BJ (cell line): ENCODE measurements at places on chromosomes 4 and X. TPM values are rescaled to one million over a fixed set of nuclear protein-coding genes. Genes with fewer than 3 reads are reported as not detected.
A peak's percentile ranks its signal among the peaks of the same experiment; 100 is the strongest.

MORF4L2 gene
- polyA plus RNA-seq: 479 and 701 TPM in 2 replicates

NDST4 gene
- polyA plus RNA-seq: not detected in 2 replicates

PPBP gene
- polyA plus RNA-seq: not detected in 2 replicates

NSUN7 gene
- polyA plus RNA-seq: 0.16 and 0.18 TPM in 2 replicates

PNMA6A gene
- polyA plus RNA-seq: 0.88 and 1.3 TPM in 2 replicates

ARX gene
- not detected in 2 replicates for polyA plus RNA-seq

EGF gene
- polyA plus RNA-seq: 2.1 and 3.2 TPM in 2 replicates

MRPL1 gene
- polyA plus RNA-seq: 8.3 and 22.5 TPM in 2 replicates

FAM149A gene
- polyA plus RNA-seq: 0.32 TPM in 1 of 2 replicates, not detected in the other

HAND2 gene
- polyA plus RNA-seq: 3.6 and 4.9 TPM in 2 replicates

CPLX1 gene
- polyA plus RNA-seq: 0.15 TPM in 1 of 2 replicates, not detected in the other

SMAD1 gene
- 26.1 and 27.5 TPM in 2 replicates for polyA plus RNA-seq

- DNase-seq: no peak
Measured at GRCh38 chr4:133190098-133190497, 41.0 kb downstream of the PCDH10 start.

GRCh38 chr4:85717351-85717750 is 242.4 kb downstream of the ARHGAP24 start:
- peak; percentile 49 for DNase-seq

DNA sequence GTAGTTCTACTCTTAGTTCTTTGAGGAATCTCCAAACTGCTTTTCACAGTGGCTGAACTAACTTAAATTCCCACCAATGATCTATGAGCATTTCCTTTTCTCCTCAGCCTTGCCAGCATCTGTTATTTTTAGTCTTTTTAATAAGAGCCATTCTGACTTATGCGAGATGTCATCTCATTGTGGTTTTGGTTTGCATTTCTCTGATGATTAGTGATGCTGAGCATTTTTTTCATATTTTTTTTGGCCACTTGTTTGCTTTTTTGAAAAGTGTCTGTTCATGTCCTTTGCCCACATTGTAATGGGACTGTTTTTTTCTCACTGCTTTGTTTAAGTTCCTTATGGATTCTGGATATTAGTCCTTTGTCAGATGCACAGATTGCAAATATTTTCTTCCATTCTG is 21.5 kb upstream of the PHKA1 start:
- no peak for DNase-seq

- DNase-seq: no peak
Measured at GRCh38 chr4:1238676-1239000, 10.3 kb downstream of the CTBP1 start.

GRCh38 chr4:25578432-25578831 is 77.2 kb upstream of the SLC34A2 start:
- DNase-seq: no peak

DNA sequence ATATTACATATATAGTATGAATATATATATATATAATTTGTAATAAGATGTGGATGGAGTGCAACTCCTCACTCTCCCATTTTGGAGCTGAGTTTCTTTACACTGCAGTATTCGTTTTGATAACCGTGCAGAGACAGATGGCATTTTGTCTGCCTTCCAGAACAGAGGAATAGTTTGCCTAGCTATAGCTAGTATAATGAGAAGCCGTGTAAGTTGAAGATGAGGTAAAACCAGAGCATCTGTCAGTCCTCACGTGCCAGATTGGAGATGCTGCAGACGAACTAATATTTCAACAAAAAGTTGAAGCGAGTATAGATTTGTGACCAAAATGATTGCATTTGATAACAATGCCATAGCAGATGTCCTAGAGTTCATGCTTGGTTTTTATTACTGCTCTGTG is 180.6 kb downstream of the FMR1NB start:
- no peak for DNase-seq

GRCh38 chrX:40278340-40279090 is 180.8 kb upstream of the BCOR start:
- no peak for DNase-seq

GRCh38 chrX:15509845-15510244 is 9.2 kb downstream of the BMX start:
- no peak for DNase-seq

GRCh38 chr4:168451744-168452390 is 28.4 kb downstream of the DDX60L start:
- DNase-seq: peak; percentile 36

GRCh38 chrX:71212536-71212935 is 10.5 kb upstream of the GJB1 start:
- DNase-seq: no peak

GRCh38 chr4:185535612-185536410 is 504 bp upstream of the PDLIM3 start:
- DNase-seq: no peak

- DNase-seq: no peak
Measured at GRCh38 chrX:79147477-79147876, 3.0 kb downstream of the GPR174 start.

DNA sequence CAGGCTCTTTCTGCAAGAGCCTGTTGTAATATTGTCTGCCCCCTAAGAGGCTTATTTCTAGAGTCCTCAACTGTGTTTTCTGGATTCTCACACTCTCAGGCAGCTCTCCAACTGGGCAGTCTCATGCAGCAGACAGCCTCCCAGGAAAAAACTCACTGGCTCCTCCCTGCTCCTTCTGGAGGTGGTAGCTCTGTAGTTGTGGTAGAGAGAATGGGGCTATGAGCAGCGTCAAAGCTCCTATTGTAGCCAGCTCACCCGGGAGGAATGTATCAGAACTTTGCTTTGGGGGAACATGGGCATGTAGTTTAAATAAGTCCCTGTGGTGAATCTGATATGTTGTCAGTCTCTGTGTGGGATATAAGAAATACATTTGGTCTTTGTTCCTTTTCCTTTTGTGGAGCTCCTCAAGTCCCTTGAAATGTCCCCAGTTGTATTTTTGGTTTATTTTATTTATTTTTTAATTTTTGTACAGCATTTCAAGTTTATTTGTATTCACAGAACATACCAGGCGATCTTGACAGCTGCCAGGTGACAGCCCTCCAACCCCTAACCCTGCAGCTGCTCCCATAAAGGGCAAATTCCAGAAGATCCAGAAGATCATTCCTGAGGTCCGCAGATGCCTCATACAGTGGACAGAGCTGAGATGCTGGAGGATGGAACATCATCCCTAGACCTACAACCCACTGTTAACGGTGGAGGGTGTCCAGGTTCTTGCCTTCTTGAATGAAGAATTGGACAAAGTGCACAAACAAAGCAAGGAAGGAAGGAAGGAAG is 45.7 kb downstream of the TRIM61 start:
- no peak for DNase-seq

GRCh38 chr4:55431710-55432336 is 36.1 kb downstream of the TMEM165 start:
- no peak for DNase-seq

- no peak for DNase-seq
Measured at GRCh38 chr4:172650758-172651530, 517.7 kb upstream of the GALNT7 start.

DNA sequence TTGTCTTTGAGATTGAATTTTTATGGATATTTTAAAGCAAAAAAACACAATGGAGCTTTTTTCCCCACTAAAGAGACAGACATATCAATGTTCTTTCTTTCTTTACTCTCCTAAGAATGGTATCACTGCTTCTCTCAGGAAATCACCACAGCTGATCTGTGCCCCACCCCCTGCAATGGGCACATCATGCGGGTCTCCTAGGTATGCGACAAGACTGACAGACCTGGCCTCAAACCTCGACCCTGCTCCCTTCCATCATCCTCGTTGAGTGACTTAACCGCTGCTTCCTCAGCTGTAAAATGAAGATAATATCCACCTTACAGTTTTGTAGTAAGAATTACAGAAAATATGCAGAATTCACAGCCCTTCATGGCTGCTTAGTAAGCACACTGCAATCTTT is 58.3 kb downstream of the LEF1 start:
- DNase-seq: no peak

DNA sequence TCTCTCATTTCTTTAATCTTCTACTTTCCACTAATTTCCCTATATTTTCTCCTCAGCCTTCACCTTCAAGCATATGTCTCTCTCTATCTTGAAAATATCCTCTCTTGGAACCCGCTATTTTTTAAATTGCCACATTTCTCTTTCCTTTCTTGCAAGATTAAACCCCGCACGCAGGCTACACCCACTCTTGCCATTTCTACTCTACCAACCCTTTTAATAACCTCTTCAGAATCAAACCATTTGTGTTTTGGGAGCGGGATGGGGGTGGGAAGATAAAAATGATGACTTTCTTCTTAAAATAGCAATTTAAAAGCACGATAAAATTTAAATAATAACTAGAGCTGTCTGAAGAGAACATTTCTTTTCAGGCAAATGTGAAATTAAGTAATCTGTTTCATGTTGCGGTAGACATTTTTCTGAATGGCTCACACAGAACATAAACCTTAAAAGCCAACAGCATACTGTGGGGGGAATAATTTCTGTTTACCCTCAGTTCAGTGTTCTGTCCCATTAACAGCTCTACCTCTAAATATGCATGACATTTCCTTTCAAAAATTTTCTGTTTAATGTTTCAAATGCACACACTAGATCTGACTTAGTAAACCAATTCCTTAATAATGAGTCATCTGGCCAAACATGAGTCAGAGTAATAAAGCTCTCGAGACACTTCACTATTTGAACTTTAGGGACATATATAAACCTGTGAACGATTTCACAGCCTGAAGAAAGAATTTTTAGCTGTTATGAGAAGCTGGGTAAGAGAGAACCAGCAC is 20.5 kb downstream of the ARSJ start:
- DNase-seq: peak; percentile 94

DNA sequence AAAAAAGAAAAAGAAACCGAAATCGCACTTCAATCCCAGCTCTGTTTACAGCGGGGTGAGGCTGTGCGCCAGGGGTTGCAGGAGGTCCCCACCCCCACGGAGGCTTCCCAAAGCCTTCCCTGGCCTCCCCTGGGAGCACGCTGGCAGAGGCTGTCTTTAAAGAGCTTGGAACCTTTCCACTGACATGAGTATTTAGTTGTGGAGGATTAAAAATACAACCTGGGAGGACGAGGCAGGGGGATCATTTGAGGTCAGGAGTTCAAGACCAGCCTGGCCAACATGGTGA is 69.1 kb downstream of the PPP2R2C start:
- no peak for DNase-seq

- peak; percentile 76 for DNase-seq
Measured at GRCh38 chr4:68349649-68350360, at the start of gene YTHDC1. Gene YTHDC1, minus strand, starts transcription at chr4:68350090. Its CDS starts 337 bp downstream, at chr4:68349753.

DNA sequence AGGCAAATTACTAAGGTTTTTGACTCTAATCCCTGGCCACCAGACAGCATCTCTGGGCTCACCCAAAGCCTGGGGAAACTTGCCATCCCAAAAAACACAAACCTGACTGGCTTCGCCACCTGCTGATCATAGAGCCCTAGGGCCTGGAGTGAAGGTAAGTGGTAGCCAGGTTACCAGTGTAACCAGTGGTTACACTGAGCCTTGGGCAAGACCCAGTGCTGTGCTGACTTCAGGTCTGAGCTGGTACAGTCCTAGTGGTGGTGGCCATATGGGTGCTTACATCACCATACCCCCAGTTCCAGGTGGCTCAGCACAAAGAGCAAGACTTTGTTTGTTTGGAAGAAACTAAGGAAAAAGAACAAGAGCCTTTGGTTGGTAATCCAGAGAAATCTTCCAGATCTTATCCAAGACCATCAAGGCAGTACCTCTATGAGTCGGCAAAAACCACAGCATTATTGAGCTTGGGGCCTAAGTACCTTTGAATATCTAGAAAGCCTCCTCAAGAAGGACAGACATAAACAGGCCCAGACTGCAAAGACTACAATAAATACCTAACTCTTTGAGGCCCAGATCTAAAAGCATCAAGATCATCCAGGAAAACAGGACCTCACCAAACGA is 13.7 kb downstream of the MED14 start:
- no peak for DNase-seq

- DNase-seq: no peak
Measured at GRCh38 chr4:69092190-69092589, 4.1 kb upstream of the UGT2B7 start.

GRCh38 chrX:39460499-39460898 is 637.3 kb downstream of the BCOR start:
- DNase-seq: no peak

GRCh38 chrX:153527208-153527607 is 9.8 kb downstream of the ATP2B3 start:
- DNase-seq: no peak

DNA sequence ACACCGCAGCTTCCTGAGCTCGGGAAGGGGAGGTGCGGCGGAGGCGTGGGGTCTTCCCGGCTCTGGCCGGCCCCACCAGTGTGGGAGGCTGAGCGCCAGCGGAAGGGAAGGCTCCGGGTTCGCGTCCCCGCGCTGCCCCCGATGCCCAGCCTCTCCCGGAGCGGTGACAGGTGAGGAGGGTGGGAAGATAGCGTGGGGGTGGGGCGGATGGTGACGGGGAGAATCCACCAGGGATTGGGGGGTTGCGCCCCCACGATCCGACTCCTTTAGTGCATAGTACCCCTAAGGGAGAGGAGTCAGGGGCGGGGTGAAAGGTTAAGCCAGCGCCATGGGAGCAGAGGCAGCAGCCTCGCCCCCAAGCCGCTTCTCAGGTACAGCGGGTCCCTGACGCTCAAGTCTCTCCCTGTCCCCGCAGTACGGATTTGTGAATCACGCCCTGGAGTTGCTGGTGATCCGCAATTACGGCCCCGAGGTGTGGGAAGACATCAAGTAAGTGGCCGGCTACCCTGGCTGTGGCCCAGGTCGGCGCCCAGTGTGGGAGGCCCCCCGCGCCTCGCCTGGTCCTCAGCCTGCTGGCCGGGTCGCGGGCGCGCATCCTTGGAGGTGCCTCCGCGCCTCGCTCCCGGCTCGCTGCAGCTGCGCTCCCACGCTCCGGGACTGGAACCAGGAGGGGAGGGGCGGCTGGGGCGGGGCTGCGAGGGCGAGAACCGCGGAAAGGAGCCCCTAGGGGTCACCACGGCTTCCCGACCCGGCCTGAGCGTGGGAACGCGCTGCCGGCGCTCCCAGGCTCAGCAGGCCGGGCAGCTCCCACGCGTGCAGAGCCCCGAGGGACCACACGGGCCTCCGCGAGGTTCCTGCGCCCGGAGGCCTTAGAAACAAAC is 791 bp downstream of the GUCY1B1 start:
- no peak for DNase-seq

GRCh38 chr4:3521621-3522325 is 10.4 kb downstream of the LRPAP1 start:
- DNase-seq: no peak

DNA sequence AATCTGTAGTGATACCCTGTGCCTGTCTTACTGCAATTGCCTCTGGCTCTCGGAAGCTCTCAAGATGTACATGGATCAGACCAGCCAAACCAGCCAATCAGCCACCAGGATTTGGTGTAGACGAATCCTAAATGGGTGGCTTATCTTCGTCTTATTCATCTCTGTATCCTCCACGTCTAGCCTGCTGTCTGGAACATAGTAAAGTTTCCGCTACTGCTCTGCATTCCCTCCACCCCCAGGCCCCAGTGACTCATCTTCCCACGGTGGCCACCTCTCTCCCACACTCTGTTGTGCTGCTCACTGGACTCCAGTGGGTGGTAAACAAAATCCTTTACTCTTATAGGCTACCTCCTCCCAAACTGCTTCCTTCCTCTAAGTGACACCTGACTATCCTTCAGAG is 37.8 kb downstream of the SEPTIN6 start:
- peak; percentile 44 for DNase-seq

- no peak for DNase-seq
Measured at GRCh38 chr4:40254608-40255392, 58.0 kb downstream of the RHOH start.

GRCh38 chr4:167775375-167775774 is 317.0 kb upstream of the ANXA10 start:
- DNase-seq: no peak

GRCh38 chr4:1093391-1094335 is 19.7 kb downstream of the RNF212 start:
- DNase-seq: no peak
